GM13977 (cell line): ENCODE measurements at places on chromosomes 6 and 20.

DNA sequence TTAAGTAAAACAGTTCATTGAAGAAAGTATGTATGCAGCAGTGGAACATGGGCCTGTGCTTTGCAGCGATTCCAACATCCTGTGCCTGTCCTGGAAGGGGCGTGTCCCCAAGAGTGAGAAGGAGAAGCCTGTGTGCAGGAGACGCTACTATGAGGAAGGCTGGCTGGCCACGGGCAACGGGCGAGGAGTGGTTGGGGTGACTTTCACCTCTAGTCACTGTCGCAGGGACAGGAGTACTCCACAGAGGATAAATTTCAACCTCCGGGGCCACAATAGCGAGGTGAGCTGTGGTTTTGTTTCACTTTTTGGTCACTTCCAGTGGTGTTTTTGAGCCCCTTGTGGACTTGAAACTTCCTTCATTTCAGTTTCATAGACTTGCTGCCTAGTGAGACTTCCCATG is 1.7 kb downstream of the TULP4 start:
- peak; percentile 23 for DNase-seq

GRCh38 chr6:14743144-14743473 is 502.8 kb upstream of the JARID2 start:
- no peak for DNase-seq

GRCh38 chr20:52127309-52127708 is 64.3 kb downstream of the ZFP64 start:
- DNase-seq: no peak

DNA sequence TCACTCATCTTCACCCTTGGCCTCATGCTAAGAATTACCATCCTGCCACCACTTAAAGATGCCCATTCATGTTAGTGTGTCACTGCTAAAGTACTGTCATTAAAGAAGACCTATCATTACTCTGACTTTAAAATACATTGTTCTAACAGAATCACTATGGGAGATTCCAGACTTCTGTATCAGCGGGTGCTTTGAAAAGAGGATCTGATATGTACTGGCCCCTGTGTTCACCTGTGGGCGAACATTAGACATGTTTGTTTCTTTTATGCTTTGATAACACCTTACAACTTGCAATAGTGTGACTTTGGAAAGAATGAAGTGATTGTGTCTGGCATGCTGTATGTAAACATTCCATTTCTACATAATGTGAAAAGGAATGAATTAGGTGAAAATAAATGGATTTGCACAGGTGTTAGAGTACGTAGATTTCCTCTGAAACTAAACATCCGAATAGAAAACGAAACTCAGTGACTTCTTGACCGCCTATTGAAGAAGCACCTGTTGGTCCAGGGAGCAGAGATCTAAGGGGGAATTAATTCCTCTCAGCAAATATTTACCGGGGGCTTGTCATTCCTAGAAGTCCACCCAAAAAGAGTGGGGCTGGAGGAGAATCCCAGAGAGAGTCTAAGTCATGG is 132.3 kb downstream of the CARMIL1 start:
- no peak for DNase-seq

DNA sequence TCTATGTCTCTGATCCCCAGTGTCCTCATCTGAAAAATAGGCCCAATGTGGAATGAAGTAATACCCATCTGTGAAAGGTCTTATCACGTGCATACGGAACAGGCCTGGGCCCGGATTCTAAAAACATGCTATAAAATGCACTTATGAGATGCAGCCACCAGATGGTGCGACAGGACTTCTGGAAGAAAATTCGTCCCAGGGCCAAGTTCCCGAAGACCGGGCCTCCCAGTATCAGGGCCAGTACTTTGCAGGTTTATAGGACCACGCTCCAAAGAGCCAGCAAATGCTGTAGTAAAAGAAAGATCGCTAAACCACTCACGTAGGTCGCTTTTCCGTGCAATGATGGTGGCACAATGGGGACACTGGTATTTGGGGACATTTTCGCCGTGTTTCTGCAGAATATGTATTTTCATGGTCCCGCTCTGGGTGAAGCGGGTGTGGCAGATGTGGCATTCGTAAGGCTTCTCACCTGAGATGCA is 10.6 kb downstream of the CTCFL start:
- DNase-seq: peak; percentile 61

- peak; percentile 30 for DNase-seq
Observed at GRCh38 chr20:44448753-44449546, 26.7 kb upstream of the TTPAL start.

DNA sequence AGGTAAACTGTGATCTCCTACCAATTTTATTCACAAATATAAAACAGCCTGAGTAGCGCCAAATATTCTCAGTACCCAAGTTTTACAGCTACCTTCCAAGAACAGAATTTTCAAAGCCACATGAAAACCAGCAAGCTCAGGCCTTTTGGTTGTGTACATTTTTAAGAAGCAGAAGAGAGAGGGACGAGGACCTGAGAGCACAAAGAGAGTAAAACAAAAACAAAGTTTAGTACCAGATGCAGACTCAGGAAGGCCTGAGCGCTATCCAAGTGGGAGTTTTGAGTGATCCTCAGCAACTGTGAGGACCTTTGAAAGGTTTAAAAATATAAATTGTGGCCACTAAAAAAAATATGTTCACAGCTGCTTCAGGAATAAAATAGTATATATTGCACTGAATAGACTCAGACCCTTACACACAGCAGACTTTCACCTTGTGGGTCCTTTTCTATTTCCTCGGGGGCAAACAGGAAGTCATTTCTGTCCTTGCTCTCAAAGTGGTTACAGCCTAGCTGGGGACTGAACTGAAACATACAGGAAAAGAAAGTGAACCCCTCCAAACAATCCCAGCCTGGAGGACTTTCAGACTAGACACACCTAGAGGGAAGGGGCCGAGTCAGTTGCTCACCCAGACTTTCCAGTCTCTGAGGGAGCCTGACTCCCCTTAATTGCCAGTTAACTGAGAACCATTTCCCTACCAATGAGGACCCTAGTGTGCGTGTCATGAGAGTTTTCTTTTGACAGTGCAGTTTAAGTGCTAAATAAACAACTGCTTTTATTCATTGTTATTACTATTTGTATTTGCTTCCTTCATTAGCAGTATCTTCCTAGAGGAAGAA is 48.5 kb upstream of the NT5E start:
- DNase-seq: no peak

DNA sequence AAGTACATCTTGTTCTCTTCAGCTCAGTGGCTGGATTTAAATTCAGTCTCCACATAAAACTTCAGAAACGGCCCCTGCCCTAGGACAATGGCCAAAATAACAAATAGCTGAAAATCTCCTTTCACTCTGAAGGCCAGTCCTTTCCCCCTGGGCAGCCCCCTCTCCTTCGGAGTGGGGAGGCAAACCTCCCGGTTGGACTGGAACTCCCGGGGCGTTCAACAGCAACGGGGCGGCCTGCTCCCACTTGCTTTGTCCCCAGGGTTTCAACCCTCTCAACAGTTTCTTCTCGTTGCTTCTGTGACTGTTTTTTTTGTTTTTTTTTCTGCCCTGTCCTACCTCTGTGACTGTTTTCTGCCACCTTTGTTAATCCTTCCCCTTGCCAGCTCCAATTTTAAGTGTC is 102.6 kb upstream of the DUSP22 start:
- DNase-seq: no peak

DNA sequence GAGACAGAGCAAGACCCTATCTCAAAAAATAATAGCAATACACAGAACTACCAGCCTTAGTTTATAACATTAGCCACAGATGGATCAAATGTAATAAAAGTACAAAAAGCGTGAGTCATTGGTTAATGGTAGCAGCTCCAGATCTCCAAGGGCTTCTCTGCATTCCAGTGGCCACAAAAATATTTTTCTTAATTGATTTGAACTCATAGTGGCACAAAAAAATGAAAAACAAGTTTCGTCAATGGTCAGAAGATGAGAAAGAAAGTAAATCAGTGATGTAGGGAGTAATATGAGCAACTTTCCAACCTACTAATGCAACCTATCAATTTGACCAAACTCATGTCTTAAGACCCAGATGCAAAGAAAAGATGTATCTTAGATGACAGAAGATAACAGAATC is 79.6 kb downstream of the CEP57L1 start:
- no peak for DNase-seq

GRCh38 chr6:112253498-112253840 is 898 bp downstream of the LAMA4 start:
- no peak for DNase-seq

DNA sequence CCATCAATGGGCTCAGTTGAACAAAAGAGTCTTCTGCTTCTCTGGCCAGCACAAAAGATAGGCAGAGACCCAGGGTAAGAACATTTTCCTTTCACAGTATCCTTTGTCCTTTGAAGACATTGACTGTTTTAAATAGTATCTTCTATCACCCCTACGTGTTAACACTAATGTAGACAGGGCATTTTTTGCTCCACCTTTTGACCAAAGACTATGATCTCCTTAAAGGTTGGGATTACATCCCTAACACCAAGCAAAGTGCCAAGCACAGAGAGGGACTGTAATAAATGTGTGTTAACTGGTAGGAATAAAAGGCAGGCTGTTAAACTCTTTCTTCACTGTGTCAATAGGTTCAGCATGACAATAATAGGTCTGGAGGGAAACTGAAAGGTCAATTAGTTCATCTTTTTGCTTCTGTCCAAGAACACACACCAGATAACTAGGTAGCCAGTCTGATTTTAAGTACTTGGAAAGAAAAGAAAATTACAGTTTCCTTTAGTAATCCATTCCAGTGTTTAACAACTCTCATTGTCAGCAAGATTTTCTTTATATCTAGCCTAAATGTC is 63.6 kb upstream of the NOX3 start:
- DNase-seq: no peak

DNA sequence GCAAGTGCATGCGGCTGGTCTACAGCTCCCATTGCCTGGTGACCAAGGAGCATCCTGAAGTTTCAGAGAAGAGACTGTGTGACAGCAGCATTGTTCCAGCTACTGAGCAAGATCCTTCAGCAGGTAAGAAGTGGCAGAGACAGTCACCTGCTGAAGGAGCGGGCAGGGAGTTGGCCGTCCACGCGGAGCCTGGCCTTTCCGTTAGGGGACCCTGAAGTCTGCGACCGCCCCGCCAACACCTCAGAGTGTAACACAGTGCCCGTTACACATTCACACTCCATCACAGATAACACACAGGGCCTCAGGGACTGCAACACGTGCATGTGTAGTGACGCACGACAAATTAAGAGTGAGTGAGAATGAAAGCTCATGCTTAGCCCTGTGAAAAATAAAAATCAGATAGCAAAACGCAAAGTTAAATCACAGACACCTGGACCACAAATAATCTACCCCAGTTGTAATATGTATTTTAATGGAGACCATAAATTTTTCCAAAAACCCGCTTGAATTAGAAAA is 94.2 kb downstream of the IRF4 start:
- no peak for DNase-seq

DNA sequence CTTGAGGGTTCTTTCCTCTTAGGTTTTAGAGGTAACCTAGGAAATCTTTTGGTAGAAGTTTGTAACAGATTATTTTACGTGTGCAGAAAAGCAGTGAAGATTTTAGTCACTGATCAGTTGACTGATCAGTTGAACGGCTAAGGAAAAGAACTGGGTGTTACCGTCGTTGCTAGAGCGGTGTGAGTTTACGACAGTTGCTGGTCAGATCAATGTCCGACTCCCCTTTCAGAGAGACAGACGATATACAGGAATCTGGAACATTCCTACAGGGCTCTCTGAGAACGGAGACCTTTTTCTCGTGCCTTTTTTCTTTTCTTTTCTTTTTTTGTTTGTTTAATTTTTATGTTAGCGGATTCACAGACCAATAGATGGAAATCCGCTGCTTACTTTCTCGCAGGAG is 132.1 kb upstream of the ZNF184 start:
- DNase-seq: peak; percentile 66

DNA sequence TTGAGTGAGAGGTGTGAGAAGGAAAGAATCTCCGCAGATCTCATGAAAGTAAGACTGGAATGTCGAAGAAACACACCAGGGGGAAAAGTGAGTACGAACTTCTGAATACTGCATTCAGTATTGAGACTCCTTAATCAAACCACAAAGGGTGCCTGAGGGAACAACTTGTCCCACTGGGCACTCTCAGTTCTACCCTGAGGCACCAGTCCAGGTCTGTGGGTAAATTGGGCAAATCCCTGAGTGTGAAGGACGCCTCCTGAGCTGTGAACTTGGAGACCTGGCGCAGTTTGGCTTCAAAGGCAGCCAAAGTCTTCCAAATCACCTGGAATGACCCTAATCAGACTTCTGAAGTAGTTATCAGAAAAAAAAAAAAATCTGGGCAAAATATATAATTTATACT is 329.7 kb downstream of the BTBD9 start:
- no peak for DNase-seq

- no peak for DNase-seq
Observed at GRCh38 chr6:111552958-111553357, 52.7 kb downstream of the TRAF3IP2 start.

DNA sequence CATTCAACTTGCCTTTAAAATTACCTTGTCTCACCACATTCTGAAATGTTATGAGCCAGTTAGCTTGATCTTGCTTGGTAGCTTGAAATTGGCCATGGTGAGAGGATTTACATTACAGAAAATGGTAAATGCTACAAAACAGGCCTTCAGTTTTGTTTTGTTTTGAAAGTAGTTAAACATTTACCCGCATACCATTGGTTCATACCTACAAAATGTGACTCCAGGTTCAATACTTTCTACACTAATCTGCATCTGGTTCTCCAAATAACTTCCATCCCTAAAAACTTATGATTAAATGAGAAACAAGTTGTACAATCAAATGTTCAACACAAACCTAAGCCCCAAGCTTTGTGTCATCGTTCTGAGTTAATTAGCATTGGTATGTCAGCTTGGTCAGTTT is 30.5 kb upstream of the MYBL2 start:
- DNase-seq: no peak

DNA sequence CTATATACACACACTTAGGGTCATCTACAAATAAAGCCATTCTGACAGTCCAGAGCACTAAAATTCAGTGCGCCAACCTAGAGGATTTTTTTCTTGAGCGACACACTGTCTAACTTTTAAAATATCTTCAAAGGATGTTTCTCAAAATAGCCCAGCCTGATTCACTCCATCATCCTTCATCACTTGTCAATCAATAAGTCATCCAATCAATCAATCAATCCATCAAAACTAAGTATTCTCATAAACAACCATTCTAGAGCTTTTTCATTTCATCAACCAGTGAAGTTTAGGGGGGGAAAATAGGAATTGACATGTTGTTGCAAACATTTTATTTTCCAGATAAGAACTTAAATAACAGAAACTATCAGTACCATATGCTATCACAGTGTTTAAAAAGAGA is 183.2 kb downstream of the HDGFL1 start:
- DNase-seq: no peak

DNA sequence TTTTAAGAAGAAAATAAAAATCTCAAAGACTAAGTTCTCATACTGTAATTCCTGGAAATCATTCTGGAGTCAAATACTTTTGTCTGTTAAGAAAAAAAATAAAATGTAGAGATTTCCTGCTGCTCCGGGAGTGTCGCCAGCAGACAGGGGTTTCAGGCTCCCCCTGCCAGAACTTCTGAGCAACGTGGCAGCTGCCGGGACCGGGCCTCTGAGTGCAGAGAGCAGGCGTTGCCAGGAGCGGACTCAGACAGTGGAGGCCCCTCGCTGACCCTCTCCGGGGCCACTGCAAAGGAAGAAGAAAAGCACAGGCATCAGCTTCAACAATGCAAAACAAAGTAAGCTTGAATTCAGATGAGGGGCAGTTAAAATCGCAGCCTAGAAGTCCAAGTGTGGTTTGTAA is 95.5 kb downstream of the THBS2 start:
- DNase-seq: no peak

GRCh38 chr6:7106215-7106751 is 1.5 kb upstream of the RREB1 start:
- no peak for DNase-seq

- no peak for DNase-seq
Observed at GRCh38 chr6:14735956-14736486, 509.8 kb upstream of the JARID2 start.
